ENCODE measurements at places on chromosomes 16 and 17.

DNA sequence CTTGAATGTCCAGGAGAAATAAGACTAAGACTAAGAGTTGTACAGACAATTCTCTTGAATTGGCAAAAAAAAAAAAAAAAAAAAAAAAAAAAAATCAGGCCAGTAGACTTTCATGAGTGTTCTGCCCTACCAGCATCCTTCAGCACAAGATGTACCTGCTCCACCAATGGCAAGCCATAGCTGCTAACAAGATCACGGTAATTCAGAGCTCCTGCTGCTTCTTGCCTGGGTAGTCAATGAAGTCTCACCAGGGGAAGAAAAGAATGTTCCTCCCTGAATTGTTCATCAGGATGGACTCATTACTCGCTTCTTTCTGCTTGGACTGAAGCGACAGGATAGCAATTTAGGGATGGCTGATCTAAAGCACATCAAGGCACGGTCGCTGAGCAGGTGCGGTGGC, 31.1 kb upstream of the APOH start:
- DNase-seq, result no peak

- no peak for DNase-seq
Measured at GRCh38 chr16:15035163-15035729, 20.6 kb downstream of the NTAN1 start.

DNA sequence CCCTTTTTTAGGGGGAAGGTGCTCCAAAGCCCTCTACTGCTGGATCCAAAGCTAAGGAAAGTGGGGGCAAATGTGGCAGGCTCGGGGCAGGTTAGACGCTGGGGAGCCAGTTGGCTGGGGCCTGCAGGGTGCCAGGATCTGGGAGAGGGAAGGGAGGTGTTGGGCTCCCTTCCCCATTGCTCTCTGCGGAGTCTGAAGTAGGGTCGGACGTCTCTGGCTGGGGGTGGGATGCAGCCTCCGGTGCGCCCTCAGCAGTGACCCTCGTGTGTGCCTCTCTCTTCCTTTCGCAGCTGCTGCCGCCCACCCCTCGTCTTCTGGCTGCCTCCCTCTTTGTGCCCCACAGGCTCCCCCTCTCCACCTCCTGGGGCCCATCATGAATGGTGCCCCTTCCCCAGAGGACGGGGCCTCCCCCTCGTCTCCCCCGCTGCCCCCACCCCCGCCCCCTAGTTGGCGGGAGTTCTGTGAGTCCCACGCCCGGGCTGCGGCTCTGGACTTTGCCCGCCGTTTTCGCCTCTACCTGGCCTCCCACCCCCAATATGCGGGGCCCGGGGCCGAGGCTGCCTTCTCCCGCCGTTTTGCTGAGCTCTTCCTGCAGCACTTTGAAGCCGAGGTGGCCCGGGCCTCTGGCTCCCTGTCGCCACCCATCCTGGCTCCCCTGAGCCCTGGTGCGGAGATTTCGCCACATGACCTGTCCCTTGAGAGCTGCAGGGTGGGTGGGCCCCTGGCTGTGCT, 2.2 kb downstream of the SH2B1 start:
- no peak for DNase-seq

- DNase-seq, result no peak
Measured at GRCh38 chr16:29806099-29806579, at the start of gene MAZ. Gene MAZ, plus strand, starts transcription at chr16:29806529. Its CDS starts 173 bp downstream, at chr16:29806702.

- no peak for DNase-seq
Measured at GRCh38 chr17:34654276-34654880, 75.0 kb downstream of the TMEM132E start.

GRCh38 chr17:11274106-11274505, 33.1 kb downstream of the SHISA6 start:
- no peak for DNase-seq

GRCh38 chr16:72301523-72302236, 129.7 kb upstream of the PMFBP1 start:
- no peak for DNase-seq

- DNase-seq, result no peak
Measured at GRCh38 chr16:82783933-82784572, 157.3 kb downstream of the CDH13 start.

DNA sequence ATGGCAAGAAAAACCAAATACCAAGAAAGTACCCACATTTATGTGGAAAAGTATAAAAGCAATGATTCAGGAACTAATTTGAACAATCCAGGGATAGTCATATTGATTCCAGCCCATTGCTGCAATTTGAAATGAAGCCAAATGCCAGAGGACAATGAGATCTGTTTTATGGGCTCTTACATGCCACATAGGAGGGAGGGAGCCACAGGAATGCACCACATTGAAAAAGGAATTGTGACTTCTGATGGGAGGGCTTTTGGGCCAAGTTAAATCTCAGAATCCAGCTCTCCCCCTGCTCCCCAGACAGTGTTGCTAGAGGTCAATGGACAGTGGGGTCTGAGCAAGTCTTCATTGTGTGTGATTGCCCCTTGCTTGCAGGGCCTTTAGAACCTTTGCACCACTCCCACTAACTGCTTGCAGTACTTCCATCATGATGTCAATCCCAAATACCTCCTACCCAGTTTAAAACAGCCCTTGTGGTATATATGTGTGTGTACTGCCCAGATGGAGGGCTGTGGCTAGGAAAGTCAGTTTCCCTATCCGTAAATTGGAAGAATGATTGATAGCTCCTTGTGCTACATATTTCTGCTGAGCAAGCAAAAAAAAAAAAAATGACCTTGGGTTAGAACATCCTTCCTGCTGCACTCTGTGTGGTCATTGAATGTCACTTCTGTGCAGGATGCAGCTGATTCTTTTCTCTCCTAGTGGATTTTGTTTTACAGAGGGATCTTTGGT, 406.8 kb downstream of the UTP18 start:
- no peak for DNase-seq

GRCh38 chr17:9071811-9072498, 50.6 kb downstream of the NTN1 start:
- no peak for DNase-seq

DNA sequence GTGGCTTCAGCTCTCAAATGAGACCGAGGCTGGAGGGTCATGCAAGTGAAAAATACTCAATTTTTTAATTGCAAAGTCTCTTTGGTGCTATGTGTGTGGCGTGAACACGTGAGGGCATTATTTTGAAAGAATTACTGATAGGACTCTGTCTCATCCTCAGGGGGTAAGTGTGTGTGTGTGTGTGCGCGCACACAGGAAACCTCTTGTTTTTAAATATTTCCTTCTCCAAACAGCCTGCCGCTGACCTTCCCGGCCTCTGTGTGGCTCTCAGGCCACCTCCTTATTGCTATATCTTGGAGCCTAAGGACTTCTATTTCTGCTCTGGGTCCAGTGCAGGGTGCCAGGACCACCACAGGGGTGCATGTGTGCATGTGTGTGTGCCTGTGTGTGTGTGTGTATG, 99.7 kb downstream of the CMIP start:
- no peak for DNase-seq

GRCh38 chr17:69268543-69269014, 40.0 kb upstream of the ABCA10 start:
- DNase-seq, result peak; percentile 30

GRCh38 chr16:27994686-27995085, 68.8 kb downstream of the GSG1L start:
- DNase-seq, result no peak

DNA sequence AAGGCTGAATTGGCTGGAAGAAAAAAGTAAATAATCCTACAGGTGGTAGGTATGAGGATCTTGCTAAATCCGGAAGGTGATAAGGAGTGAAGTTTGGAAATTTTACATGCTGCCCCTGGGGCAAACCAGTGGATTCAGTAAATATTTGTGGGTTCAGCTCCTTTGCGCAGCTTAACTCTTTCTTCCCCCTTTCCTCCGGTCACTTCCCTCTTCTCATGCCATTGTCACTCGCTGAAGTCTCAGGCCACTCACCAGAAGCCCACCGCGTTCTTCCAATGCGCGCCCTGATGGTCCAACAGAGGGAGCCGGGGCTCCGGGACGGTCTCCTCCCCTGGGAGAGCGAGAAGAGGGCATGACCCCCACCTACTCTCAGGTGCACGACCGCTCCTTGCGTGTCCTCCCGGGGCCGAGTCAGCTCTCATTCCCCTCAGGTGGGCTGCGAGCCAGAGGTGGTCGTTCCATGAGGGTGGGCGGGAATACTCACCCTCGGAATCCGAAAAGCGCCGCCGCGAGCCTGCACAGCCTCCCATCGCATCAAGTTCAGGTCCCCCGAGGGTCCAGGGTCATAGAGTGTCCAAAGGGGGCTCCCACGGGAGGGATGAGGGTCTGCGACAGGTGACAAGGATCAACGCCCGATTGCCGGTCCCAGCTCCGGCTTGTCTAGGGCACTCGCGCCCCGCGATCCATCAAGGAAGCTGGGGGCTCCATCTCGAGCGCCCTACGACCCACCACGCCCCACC, 474 bp downstream of the CLN3 start:
- no peak for DNase-seq

GRCh38 chr16:80743273-80743672, 61.1 kb downstream of the CDYL2 start:
- no peak for DNase-seq

DNA sequence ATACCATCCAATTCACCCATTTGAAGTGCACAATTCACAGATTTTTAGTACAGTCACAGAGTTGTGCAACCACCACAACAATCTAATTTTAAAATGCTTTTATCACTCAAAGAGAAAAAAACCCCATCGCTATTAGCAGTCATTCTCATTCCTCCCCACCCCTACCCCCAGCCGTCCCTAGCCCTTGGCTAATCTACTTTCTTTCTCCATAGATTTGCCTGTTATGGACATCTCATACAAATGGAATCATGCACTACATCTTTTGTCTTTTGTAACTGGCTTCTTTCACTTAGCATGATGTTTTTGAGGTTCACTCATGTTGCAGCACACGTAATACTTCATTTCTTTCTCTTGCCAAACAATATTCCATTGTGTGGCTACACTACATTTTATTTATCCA, 20.4 kb downstream of the LYRM9 start:
- DNase-seq, result no peak

GRCh38 chr16:80463326-80463725, 77.5 kb upstream of the DYNLRB2 start:
- no peak for DNase-seq

- no peak for DNase-seq
Measured at GRCh38 chr17:32289471-32290070, 23.9 kb downstream of the RHBDL3 start.

DNA sequence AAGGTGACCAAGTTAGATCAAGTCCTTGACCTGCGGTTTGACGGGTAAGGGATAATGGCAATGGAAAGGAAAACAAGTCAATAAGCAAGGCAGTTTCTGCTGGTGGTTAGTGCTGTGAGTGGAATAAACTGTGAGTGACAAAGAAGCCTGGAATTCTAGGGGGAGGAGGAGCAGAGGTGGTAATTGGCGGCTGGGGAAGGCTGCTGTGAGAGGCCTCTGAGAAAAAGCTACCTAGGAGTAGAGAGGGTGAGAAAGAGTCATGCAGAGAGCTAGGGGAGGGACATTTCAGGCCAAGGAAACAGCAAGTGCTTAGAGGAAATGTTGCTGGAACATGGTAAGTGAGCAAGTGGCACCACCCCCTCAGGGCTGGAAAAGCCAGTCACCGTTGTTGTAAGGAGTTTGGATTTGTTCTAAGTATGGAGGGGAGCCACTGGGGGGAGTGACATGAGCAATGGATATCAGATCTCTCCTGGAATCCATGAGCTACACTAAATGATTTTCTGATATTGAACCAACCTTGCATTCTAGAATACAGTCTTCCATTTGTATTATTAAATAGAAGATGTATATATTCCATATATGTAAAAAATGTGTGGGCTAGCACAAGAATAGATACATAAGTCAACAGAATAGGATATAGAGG, 6.7 kb downstream of the NLRC3 start:
- DNase-seq, result no peak

DNA sequence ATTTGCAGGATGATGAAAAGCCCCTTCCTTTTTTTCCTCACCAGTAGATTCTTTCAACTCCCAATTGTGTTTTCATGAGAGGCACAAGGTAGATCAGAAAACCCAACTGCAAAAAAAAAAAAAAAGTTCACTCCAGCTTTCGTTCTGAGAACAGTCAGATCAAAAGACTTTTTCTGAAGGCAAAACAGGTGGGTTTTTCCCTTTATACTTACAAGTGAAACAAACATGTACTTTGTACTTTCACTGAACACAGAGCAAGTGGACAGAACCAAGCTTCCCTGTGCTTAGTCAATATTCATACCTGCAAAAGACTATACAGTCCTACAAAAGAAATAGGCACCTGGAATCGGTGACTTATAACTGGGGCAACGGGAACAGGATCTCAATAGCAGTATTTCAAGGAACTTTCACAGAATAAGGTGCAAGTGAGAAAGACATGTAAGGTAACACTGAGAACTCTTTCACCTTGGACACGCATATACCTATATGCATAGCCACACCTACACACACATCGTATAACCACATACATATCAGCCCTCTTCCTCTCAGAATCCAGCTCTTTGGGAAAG, 54.1 kb downstream of the TOX3 start:
- no peak for DNase-seq

DNA sequence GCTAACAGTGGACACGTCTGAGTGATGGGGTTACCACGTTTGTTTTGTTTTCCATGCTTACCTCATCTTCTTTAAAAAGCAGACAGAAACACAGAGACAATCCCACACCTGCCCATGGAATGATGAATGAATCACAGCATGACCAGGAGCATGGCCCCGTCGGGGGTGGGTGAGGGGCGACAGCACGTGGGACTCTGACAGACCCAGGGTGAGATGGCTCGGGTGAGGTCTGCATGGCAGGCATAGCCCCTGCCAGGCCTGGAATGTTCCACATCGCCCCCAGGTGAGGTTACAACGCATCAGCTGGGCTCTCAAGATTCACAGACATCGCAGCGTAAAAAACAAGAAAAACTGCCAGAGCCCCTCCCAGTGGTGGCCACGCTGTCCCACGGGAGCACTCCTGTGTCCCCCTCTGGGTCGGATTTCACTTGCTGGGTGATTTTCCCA, 18.1 kb downstream of the SLC7A5 start:
- no peak for DNase-seq

- DNase-seq, result no peak
Measured at GRCh38 chr17:57572600-57572999, 172.5 kb downstream of the CCDC182 start.

DNA sequence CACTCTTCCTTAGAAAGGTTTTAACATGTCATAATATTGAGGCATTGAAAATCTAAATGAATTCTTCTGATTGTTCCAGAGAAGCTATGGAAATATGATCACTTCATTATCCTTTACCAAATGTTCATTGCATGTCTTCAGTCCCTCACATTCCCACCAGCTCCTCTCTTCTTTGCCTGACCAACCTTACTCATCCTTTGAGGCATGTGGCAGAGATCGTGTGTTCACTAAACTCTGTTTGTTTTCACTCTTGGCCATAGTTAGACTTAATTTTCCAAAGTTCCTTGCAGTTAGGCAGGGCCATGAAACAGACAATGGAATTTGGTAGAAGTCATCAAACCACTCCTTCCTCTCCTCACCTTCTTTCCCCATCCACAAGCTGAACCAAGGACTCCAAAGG, 266.5 kb upstream of the HSBP1 start:
- no peak for DNase-seq

DNA sequence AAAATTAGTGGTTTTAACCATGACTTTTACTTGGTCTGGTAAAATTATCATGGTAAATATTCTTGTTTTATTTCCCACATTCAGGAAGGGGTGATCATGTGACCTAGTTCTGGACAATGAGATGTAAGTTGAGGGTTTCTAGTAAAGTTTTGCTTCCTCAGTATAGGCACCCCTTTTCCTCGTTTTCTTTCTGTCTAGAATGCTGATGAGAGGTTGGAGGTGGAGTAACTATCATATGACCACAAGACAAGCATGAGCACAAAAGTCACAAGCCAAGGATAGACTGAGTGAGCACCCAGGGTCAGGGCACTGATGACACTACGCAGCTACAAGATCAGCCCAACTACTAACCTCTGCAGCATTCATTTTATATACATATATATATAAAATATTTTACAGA, 53.9 kb downstream of the MYO1D start:
- DNase-seq, result no peak

- no peak for DNase-seq
Measured at GRCh38 chr17:35752945-35753764, at the start of gene GAS2L2. Gene GAS2L2, minus strand, starts transcription at chr17:35753239. Its CDS starts 389 bp downstream, at chr17:35752850.
